Stimulated activated CD4-positive, alpha-beta T cell treated with anti-CD3 and anti-CD28 coated beads, Interleukin-1b, Interleukin-23, amount 100 ng/mL, for 48 hours (primary cell): ENCODE measurements at places on chromosomes 16 and 17.

GRCh38 chr17:41683441-41684007 is 5.2 kb upstream of the EIF1 start:
- no peak for DNase-seq

DNA sequence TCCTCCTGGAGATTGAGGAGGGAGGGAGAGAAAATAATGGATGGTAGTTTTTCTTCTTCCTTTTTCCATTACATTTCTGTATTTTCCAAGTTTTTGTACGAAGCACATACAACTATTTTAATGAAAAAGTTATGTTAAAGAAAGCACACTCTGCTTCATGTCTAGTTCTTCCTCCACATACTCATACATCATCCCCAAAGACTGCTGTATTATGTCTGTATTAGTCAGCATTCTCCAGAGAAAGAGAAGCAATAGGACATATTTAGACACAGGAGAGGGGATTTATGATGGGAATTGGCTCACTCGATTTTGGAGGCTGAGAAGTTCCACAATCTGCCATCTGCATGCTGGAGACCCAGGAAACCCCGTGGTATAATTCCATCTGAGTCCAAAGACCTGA is 10.1 kb upstream of the ACSM2A start:
- no peak for DNase-seq

GRCh38 chr16:31273187-31273586 is 13.4 kb downstream of the ITGAM start:
- no peak for DNase-seq

GRCh38 chr16:54939510-54940278 is 9.0 kb downstream of the IRX5 start:
- DNase-seq: no peak

- DNase-seq: no peak
Observed at GRCh38 chr16:27665881-27666280, 115.9 kb downstream of the KATNIP start.

- DNase-seq: no peak
Observed at GRCh38 chr16:72224260-72224768, 52.4 kb upstream of the PMFBP1 start.

DNA sequence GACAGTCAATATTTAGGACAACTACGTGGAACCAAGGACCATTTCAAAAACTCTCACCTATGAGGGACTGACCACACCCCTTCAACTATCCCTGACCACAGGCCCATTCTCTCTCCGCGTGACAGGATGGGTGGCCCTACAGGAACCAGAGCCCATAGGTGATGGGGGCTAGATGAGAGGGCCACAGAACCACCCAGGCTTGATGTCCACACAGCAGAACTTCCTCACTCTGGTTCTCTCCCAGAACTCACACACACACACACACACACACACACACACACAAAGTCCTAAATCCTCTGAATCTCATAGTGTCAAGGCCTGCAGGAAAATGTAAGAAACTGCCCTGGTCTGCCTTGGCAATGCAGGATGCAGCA is 1.5 kb downstream of the ZNF319 start:
- no peak for DNase-seq

DNA sequence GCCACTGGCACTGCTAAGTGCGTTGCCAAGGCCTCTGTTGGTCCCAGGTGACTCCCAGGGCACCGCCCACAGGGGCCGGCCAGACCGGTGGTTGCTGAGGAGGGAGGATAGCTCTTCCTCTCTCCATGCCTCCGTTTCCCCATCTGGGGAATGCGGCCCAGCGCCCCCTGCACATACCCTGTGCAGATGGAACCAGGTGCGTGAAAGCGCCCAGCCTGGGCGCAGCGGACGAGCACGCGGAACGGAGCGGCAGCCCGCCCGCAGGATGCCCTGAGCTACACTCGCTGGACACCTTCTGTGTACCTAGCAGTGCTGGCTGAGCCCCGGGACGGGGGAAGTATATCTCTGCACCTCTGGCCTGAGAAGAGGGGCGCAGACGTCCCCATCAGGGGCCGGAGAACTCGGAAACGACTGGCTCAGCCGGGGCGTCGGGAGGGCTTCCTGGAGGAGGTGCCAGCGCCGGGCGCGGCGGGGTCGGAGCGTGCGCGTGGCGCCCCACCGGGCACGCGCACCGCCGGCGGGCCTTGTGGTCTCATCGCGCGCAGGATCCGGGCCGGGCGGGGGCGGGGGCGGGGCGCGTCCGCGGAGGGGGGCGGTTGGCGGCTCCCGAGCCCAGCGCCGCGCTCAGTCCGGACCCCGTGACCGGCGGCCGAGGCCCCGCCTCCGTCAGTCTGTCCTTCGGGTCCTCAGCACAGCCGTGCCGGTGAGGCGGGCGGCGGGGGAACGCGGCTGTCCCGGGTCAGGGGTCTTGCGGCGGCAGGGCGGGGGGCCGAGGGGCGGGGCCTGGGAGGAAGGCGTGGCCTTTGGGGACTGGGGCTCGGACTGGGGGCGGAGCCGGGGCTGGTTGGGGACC is at the start of the genes CCDC78 and HAGHL:
CCDC78 (minus strand) TSS at position 6 of the 853 bp plus-strand sequence. CDS start 76 bp downstream, outside the sequence.
HAGHL (plus strand) TSS at position 669 of the 853 bp plus-strand sequence. CDS start 404 bp downstream, outside the sequence.
- DNase-seq: peak; percentile 33

- DNase-seq: no peak
Observed at GRCh38 chr16:55242667-55243066, 81.3 kb upstream of the IRX6 start.

GRCh38 chr16:81864646-81865382 is 85.7 kb downstream of the PLCG2 start:
- DNase-seq: no peak

GRCh38 chr17:3828151-3828851 is 17.7 kb downstream of the NCBP3 start:
- no peak for DNase-seq

GRCh38 chr16:64629622-64630021 is 492.2 kb downstream of the CDH11 start:
- no peak for DNase-seq

DNA sequence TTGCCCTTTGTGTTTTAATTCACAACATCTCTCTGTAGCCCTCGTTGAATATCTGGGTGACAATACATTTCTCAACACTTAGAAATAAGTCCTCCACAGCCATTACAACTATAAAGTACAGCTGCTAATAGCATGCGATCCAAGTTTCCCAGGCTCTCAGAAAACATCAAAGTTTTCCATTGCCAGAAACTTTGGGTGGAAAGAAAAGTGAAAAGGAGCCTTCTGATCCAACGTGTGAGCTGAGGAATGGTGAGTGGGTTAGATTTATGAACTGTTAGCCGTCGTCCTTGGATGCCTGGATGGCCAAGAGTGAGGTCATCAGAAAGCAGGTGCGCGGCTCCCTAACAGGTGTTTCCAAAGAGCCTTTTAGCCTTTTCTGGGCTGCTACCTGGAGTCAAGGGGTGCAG is 258.0 kb downstream of the PMP22 start:
- DNase-seq: no peak

GRCh38 chr17:61369751-61370150 is 29.9 kb upstream of the TBX2 start:
- no peak for DNase-seq

DNA sequence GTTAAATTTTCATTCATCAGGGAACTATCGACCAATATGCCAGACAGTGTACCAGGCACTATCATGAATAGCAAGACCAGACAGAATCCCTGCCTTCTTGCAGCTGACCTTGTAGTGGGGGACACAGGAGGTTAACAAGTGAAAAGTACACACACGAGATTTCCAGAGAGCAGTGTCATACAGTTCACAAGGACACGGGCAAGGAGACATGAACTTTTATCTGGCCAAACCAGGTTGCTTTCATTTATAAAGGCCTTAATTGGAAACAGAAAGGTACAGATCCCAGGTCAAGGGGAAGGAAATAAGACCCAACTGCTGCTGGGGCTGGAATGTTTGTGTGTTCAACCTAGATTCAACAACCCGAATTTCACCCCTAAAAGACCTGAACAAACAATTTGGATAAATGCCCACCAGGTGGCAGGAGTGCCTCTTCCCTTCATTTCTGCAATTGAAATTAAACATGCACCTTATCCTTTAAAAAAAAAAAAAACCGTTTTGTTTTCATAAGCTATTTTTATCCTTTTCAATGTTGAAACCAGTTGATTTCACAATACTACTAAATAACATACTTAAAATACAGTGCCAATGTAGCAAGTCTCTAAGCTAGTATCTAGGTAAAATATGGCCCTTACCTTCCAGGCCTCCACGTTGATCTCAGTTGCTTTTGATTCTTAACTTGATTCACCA is 65.9 kb downstream of the EMP2 start:
- peak; percentile 40 for DNase-seq

DNA sequence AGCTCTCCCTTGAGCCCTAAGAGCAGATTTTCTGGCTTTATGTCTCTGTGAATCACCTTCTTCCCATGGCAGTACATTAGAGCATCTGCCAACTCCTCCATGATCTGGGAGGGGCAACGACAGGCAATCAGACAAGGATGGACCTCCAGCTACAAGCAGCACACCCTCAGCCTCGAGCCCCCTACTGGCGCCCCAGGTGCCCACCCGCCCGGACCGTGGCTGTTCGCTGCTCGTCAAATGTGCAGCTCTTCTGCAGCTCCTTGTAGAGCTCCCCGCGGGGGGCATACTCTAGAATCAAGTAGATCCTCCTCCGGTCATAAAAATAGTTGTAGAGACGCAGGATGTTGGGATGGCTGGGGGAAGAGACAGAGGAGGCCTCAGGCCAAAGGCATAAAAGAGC is 3.8 kb downstream of the AURKB start:
- no peak for DNase-seq

DNA sequence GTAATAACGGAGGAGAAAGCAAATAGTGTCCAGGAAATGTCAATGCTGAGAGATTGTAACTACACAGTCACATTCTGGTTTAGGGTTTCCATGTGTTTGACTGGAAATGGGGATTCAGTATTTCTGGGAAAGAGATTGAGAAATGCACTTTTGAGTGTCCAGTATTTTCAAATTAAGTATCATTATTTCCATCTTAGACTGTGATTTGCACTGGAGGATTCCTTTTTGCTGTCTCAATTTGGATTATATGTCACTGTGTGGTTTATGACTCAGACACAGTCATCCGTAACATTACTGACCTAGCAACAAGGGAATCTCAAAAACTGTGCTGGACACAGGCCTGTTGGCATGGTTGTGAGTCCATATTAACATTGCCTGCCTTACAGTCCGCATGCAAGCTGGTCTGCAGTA is 681.4 kb downstream of the CDH11 start:
- DNase-seq: no peak

- DNase-seq: no peak
Observed at GRCh38 chr17:39960524-39961041, 2.2 kb upstream of the GSDMA start.

DNA sequence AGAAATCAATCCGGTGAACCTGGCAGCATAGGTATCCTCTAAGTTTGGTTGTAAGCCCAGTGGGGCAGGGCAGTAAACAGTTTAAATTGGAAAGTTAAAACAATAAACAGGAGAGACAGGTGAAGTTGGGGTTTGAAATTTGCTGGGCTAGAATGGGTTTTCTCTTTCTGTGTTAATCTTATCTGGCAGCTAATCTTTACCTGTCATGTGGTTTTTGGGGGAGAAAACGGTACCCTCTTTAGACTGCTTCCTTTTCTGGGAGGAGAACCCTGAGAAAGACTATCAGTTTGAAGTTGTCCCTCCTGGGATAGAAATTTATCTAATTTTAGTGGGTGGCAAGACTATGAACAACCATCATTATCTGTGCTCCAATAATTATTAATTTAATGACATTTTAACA is 24.0 kb downstream of the CDH13 start:
- DNase-seq: no peak

DNA sequence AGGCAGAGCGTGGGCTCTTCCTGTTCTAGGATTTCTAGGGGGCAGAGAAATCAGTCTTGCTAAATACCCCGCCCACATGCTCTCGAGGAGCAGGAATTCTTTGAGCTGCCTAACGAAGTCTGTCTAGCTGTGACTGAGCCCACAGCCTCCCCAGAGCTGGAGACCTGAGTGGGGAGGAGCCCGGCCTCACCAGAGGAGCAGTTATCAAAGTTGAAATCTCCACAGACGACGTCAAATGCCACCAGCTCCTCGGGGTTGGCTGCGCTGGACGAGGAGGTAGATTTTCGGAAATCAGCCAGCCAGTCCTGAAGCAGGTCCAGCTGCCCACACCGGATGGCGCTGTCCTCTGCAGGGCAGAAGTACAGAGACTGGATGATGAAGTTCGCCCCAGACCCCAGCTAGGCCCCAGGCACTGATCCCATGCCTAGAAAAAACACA is 53.8 kb downstream of the PRMT7 start:
- DNase-seq: no peak

DNA sequence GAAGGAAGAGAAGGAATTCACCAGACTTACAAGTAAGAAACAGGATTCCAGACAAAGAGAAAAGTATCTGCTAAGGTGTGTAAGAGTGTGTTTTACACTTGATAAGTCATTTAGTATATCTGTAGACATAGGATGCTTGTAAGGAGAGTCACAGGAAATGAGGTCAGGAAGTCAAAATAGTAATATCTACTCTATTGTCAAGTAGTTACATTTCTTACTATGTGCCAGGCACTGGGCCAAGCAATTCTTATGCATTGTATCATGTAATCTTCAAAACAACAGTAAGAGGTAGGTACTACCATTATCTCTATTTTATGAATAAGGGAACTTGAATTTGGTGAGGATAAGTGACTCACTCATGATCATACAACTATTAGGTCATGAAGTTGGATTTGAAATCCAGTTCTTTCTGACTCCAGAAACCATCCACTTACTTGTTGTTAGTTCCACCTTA is 129.1 kb downstream of the SNX11 start:
- DNase-seq: no peak

GRCh38 chr17:57572062-57572461 is 173.0 kb downstream of the CCDC182 start:
- DNase-seq: no peak

DNA sequence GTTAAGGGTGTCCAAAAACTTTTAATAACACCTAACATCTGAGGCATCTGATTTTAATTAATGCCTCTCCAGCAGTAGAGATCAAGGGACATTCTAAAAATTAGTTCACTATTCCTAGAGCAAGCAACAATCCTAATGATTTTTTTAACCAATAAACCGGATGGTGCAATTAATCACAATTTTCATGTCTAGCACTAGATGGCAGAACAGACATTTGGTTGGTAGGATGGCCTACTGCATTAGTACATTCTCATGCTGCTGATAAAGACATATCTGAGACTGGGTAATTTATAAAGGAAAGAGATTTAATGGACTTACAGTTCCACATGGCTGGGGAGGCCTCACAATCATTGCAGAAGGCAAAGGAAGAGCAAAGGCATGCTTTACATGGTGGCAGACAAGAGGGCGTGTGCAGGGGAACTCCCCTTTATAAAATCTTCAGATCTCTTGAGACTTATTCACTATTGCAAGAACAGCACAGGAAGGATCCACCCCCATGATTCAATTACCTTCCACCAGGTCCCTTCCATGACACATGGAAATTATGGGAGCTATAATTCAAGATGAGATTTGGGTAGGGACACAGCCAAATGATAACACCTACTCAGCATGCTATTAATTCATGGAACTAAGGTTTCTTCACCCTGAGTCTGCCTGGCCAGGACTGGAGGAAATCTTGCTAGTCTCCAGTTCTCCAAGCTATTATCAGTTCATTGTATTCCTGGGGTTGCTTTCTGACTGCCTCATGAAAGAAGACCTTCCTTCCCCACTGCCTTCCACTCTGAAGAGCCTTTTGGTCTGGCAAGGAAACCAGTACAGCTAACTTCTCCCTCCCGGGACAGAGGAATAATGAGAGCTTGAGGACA is 24.8 kb downstream of the HS3ST3A1 start:
- no peak for DNase-seq
